ENCODE measurements at places on chromosomes 4 and X. TPM values are rescaled to one million over a fixed set of nuclear protein-coding genes. Genes with fewer than 3 reads are reported as not detected.
A peak's percentile ranks its signal among the peaks of the same experiment; 100 is the strongest.

The MFAP3L gene
- 11.4 TPM for total RNA-seq

DNA sequence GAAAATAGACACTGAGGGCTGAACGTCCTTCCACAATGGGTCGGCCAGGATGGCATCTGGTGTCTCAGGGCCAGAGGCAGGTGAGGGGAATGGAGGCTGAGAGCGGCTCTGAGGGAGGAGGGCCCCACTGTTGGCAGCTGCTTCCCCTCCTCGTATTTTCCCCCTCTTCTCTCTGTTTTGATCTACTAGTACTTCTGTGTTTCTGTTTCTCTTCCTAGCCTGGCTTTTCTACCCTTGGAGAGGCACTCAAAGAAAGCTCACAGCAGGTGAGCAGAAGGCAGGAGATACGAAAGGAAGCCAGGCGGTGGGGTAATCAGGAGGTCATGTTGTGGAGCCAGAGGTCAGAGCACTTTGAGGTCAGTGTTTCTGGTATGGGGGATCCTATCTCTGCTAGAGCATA lies 151.8 kb upstream of the GATB start:
- no peak overlapping the region for H3K4me3 ChIP-seq
- H3K27ac ChIP-seq, result no peak overlapping the region
- H3K27me3 ChIP-seq, result no peaks in the 10 kb centered on the region
- no peak for DNase-seq
- no peaks in the 10 kb centered on the region for H3K36me3 ChIP-seq

DNA sequence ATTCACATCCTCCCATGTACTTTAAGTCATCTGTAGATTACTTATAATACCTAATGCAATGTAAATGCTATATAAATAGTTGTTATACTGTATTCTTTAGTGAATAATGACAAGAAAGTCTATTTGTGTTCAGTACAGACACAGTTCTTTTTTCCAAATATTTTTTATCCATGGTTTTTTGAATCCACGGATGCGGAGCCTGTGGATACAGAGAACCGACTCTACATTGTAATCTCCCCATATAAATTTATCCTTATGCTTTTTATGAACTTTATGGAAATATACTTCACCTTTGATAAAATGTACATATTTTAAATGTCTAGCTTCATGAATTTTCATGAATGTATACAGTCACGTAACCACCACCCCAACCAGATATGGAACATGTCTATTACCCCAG lies 88.2 kb downstream of the DOCK11 start:
- no peak overlapping the region for H3K27ac ChIP-seq
- DNase-seq, result no peak

GRCh38 chr4:110196206-110196870 lies 2.1 kb downstream of the ELOVL6 start:
- no peaks in the 10 kb centered on the region for H3K36me3 ChIP-seq
- peaks cover 33% of the 10 kb centered on the region for H3K4me1 ChIP-seq
- peak overlapping the region; percentile 95 for H3K4me3 ChIP-seq

DNA sequence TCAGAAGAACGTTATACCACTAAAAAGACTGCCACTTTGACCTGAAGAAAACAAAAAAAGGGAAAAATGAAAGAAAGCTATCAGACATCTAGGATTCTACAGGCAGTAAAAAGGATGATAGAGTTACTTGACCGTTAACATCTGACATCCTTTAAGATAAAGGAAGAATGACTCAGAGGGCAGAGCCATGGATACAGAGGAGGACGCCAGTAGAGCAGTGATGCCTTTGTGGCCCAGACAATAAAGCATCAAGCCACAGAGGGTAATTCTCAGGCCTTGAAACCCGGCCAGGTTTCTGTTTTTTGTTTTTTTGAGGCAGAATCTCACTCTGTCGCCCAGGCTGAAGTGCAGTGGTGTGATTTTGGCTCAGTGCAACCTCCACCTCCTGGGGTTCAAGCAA lies 9.5 kb upstream of the BEX1 start:
- no peak overlapping the region for H3K4me3 ChIP-seq
- no peaks in the 10 kb centered on the region for H3K27me3 ChIP-seq
- no peaks in the 10 kb centered on the region for H3K4me1 ChIP-seq
- no peak for DNase-seq
- no peak overlapping the region for H3K27ac ChIP-seq
- H3K36me3 ChIP-seq, result no peaks in the 10 kb centered on the region

DNA sequence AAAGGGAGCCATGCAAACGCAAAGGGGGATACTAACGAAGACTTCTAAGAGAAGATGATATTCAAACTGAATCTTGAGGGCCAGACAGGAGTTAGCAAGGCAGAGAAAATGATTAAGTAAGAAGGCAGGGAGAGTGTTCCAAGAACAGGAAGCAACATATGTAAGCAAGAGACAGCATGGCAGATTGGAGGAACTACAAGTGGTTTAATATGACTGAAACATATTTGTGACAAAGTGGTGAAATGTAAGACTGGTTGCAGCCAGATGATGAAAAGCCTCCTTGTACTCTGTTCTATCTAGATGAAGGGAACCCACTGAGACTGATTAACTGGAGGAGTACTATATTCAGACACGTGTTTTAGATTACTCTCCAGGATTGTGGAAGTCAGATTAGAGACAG lies 116.6 kb upstream of the DIAPH2 start:
- H3K36me3 ChIP-seq, result no peaks in the 10 kb centered on the region
- no peak overlapping the region for H3K27ac ChIP-seq
- peaks cover 4% of the 10 kb centered on the region for H3K4me1 ChIP-seq
- no peak overlapping the region for H3K4me3 ChIP-seq
- DNase-seq, result no peak
- no peaks in the 10 kb centered on the region for H3K27me3 ChIP-seq
